ENCODE measurements at places on chromosomes 13 and 19. TPM values are rescaled to one million over a fixed set of nuclear protein-coding genes. Genes with fewer than 3 reads are reported as not detected.

Gene GNA15
- not detected for total RNA-seq

Gene EID2B
- total RNA-seq = 3.3 TPM

Gene RASGRP4
- total RNA-seq = not detected

Gene KLK7
- not detected for total RNA-seq

Gene CGB1
- not detected for total RNA-seq

Gene ZNF135
- total RNA-seq = 4.3 TPM

Gene MYO1F
- 0.09 TPM for total RNA-seq

Gene ELAVL3
- 0.45 TPM for total RNA-seq

Gene ZNF470
- 6.4 TPM for total RNA-seq

Gene HNRNPA1L2
- total RNA-seq = 4.9 TPM

Gene SIRT2
- total RNA-seq = 44.9 TPM

Gene SHISA2
- 0.90 TPM for total RNA-seq

Gene CAMSAP3
- total RNA-seq = not detected

Gene RBM26
- 28.1 TPM for total RNA-seq

Data from fibroblast of the aortic adventitia (primary cell).